Activated CD4-positive, alpha-beta T cell treated with anti-CD3 and anti-CD28 coated beads, Interleukin-2, amount 10 ng/mL, durations not matched to agents 7 days and 5 days (primary cell): ENCODE measurements at places on chromosomes 2 and 18. TPM values are rescaled to one million over a fixed set of nuclear protein-coding genes. Genes with fewer than 3 reads are reported as not detected.

RAPGEF4 gene
- total RNA-seq, result 0.77 TPM

ADD2 gene
- 16.8 TPM for total RNA-seq

GREB1 gene
- total RNA-seq, result 0.29 TPM

HOXD4 gene
- total RNA-seq, result not detected

SCN3A gene
- total RNA-seq, result not detected

TRPM8 gene
- total RNA-seq, result not detected

SERPINB4 gene
- not detected for total RNA-seq

ST3GAL5 gene
- total RNA-seq, result 36.3 TPM

BCL2L11 gene
- 11.2 TPM for total RNA-seq

KANSL1L gene
- total RNA-seq, result 5.7 TPM

LANCL1 gene
- total RNA-seq, result 34.3 TPM

ALPP gene
- not detected for total RNA-seq

XIRP2 gene
- total RNA-seq, result not detected

TTN gene
- 12.3 TPM for total RNA-seq

DTNB gene
- 31.0 TPM for total RNA-seq

CRIM1 gene
- 2.3 TPM for total RNA-seq

FNDC4 gene
- not detected for total RNA-seq

REEP1 gene
- 0.17 TPM for total RNA-seq

IFIH1 gene
- total RNA-seq, result 57.3 TPM

ASXL2 gene
- total RNA-seq, result 39.3 TPM

C1GALT1C1L gene
- not detected for total RNA-seq

CCDC85A gene
- not detected for total RNA-seq

RUFY4 gene
- 2.7 TPM for total RNA-seq

PFN4 gene
- total RNA-seq, result not detected

CCDC148 gene
- 0.15 TPM for total RNA-seq

NT5DC4 gene
- total RNA-seq, result not detected

ADAM23 gene
- 0.89 TPM for total RNA-seq

RPL31 gene
- total RNA-seq, result 1,501 TPM

RPL37A gene
- total RNA-seq, result 2,348 TPM

CYP27C1 gene
- total RNA-seq, result not detected

DES gene
- not detected for total RNA-seq

CRYGD gene
- total RNA-seq, result not detected

SNRPD1 gene
- 69.7 TPM for total RNA-seq

LYG2 gene
- not detected for total RNA-seq

BOD1L2 gene
- not detected for total RNA-seq

NT5C1B gene
- not detected for total RNA-seq

MSGN1 gene
- total RNA-seq, result not detected

CDC42EP3 gene
- 28.2 TPM for total RNA-seq

CRYBA2 gene
- not detected for total RNA-seq

TMEM17 gene
- total RNA-seq, result not detected

IL36A gene
- not detected for total RNA-seq

PHLPP1 gene
- 3.8 TPM for total RNA-seq

MARCHF4 gene
- total RNA-seq, result not detected

MCM6 gene
- total RNA-seq, result 110 TPM

FRZB gene
- not detected for total RNA-seq

RAB6C gene
- total RNA-seq, result not detected

CACNB4 gene
- total RNA-seq, result 0.12 TPM

USP37 gene
- total RNA-seq, result 30.5 TPM

CFC1 gene
- total RNA-seq, result not detected

RAX gene
- not detected for total RNA-seq

TEKT4 gene
- not detected for total RNA-seq

RFTN2 gene
- not detected for total RNA-seq

PGAP1 gene
- total RNA-seq, result 42.0 TPM

RNF181 gene
- total RNA-seq, result 106 TPM

KIF1A gene
- total RNA-seq, result 0.40 TPM

TMEM247 gene
- total RNA-seq, result not detected

FHOD3 gene
- not detected for total RNA-seq
